ENCODE measurements at places on chromosomes 13 and 19.
A peak's percentile ranks its signal among the peaks of the same experiment; 100 is the strongest.

DNA sequence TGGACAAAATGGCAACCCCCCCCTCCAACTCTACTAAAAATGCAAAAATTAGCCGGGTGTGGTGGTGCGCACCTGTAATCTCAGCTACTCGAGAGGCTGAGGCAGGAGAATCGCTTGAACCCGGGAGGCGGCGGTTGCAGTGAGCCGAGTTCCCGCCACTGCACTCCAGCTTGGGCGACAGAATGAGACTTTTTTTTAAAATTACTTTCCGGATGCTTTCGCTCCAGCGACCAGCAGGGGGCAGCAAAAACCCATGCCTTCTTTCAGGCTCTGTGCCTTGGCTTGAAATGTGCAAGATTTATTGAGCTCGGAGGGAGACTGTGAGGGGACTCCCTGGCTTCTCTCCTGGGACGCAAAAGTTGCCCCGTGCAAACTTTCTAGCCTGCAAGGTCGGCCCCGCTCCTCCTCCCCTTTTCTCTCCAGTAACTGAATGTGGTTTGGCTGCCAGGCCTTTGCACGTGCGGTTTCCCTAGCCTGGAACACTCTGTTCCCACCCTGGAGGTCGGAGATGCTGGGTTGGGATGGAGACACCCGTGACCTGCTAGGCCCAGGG lies 61.4 kb upstream of the NFIC start:
- peak; percentile 61 for DNase-seq

DNA sequence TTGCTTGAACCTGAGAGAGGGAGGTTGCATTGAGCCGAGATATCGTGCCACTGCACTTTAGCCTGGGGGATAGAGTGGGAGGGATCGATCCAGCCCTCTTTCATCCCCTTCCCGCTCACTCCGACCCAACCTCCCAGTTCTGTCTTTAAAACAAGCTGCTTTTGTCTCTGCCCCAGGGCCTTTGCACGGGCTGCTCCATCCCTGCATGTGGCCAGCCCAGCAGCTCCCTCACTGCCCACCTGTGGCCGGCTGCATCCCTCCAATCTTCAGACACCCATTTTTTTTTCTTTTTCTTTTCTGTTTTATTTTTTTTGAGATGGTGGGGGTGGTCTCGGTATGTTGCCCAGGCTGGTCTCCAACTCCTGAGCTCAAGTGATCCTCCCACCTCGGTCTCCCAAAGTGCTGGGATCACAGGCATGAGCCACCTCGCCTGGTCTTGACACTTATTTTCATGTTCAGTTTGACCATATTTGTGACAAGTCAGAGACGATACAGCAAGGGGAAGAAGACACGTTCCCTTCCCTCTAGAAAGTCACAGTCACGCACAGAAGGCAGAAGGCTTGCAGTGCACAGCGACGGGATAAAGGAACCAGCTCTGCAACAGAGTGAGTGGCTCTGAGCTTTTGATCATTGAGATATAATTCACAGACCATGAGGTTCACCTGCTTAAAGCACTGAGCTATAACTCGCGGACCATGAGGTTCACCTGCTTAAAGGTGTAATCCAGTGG lies 31.8 kb downstream of the EFNA2 start:
- DNase-seq, result no peak

DNA sequence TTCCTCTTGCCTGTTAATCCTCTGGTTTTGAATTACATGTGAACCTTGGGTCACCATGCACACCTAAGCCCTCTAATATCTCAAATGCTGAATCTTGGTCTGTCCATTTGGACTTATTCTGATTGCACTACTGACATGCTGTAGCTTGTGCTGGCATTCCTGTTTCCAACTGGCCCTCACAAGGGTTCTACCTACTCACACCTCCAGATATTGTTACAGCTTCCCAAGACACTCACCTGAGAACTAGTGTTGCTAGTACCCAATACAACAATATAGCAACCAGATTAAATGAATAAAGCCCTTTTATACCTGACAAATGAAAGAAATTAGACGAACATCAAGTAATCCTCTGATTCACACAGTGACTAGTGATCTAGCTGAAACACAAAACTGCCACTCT lies 16.6 kb downstream of the TEX30 start:
- no peak for DNase-seq

DNA sequence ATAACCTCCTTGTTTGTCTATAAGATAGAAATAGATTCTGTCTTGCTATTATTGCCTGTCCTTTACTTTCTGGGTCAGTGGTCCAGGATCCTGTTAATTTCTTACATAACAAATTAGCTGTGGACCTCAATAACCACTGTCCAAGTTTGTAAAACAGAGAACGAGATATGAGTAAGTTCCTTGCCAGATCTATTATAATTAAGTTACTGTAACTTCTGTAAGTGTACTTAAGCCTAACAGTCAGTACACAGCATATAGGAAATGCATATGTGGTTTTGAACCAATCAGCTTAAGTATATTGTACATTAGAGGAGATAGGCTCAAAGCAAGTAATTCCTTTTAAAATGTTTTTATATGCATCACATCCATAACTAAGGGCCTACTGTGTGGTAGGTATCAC lies 34.9 kb downstream of the HTR2A start:
- no peak for DNase-seq

DNA sequence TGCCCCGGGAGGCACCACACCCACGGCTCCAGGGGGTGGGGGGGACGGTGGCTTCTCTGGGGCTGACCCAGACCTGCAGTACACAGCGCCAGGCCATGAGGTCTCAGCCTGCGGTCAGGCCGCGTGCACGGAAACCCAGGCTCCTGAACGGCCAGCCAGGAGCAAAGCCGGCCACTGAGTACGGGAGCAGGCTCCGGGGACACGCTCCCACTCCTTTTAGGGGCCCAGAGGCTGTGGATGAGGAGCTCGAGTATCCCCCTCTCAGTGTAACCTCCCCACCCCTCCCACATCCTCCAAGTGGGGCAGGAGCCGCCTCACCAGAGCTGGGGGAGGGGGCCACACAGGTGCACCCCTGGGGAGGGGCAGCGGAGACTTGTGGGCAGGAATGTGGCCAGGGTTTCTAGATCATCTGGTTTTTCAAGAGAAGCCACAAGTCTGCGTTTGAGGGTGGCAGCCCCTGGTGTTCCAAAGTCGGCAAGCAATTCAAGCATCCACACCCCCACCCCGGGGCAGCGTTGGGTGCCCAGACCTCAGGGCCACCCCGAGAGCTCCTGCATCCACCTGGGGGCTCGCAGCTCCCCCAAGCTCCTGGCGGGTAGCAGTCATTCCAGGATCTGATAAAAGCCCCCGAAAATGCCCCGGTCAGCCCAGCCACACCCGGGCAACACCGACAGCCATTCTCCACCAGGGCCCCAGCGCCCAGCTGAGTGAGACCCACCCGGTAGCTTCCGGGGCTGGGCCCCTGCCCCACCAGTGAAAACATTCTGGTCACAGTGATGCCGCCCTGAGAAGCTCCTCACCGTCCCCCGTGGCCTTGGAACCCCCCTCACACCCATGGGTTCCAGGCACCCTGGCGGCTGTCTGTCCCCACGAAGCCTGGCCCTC lies 6.1 kb downstream of the SBNO2 start:
- no peak for DNase-seq

DNA sequence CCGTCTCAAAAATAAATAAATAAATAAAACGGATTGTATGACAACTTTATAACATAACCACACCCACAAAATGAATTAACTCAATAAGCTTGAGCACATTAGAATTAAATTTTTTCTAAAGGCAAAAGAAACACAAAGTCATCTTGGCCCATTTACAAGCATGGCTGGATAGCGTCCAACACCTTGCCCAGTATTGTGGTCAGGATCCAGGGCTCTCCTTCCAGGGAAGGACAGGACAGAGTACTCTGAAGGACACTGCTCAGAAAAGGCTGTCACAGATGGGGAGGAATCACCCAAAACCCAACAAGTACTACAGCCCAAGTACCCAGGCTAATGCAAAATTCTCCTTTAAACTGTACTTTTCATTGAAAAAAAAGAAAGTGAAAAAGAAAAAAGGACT lies 27.1 kb downstream of the SUGP2 start:
- no peak for DNase-seq

- no peak for DNase-seq
Observed at GRCh38 chr19:1674293-1674679, 21.9 kb upstream of the TCF3 start.

DNA sequence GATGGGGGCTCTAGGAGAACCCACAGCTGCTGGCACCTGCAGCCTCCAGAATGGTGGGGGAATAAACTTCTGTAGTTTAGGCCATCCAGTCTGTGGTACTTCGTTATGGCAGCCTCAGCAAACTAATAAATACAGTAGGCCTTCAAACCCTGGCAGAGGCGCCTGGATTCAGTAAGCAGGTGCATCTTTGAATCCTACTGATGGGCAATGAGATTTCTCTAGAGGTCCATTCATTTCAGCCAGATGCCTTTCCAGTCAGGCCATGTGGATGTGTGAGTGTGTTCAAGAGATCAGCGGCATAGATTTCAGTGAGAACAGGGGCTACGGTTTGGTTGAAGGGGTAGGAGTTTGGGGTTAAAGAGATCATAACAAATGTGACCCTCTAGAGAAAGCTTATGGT lies 183.5 kb upstream of the RNF113B start:
- DNase-seq, result no peak

DNA sequence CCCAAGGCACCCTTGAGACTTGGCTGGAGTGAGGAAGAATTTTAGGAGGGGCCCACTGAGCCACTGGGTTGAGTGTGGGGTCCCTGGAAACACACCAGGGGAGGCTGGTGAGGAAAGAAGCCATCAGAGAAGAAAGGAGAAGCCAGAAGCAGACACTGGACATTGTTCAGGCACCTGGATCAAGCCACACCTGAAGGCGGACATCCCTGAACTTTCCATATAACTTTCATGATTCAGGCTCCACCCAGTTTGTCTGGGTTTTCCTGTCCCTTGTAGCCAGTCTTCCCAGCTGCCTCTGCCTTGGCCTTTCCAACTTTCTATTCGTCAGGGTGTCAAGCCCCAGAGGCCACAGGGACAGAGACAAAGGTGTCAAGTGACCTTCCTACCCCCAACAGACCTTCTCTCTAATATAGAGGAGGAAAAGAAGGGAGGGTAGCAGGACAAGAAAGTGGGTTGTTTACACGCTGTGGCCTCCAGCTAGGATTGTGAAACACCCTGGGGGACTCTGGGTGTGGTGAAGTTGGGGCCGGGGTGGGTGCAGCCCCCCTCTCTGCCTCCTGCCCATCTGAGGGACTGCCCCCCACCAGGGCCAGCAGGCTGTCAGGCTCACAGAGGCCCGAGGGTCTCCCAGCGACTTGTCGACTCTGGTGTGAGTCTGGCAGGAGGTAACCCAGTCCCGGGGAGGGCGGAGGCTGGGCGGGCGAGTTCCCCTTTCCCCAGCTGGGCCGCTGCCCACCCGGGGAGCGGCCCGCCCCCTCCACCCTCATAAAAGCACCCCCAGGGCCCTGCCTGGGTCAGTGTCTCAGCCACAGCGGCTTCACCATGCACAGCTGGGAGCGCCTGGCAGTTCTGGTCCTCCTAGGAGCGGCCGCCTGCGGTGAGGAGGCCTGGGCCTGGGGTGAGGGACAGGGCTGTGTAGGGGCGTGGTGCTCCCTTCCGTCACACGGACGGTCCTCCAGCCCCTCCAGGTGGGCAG lies at the start of gene CFD:
Gene CFD, plus strand, starts transcription at position 797 of the 976 bp plus-strand sequence. Its CDS starts 26 bp downstream, at position 823.
- no peak for DNase-seq

DNA sequence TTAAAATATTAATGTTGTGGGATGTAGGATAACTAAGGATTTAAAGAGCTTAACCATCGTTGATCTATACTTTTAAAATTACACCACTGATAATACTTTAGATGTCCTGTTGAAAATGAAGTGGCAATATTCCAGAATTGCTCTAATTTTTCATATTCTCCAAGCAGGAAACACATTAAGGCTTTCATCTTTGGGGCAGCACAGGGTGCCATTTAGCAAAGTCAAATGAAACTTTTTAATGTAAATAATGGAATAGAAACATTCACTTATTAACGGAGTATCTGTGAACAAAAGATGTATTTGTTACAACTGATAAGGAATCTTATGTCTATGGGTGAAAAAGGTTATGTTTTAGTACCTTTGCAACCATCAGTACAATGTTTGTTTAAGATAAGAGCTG lies 50.0 kb upstream of the MIR17HG start:
- no peak for DNase-seq

DNA sequence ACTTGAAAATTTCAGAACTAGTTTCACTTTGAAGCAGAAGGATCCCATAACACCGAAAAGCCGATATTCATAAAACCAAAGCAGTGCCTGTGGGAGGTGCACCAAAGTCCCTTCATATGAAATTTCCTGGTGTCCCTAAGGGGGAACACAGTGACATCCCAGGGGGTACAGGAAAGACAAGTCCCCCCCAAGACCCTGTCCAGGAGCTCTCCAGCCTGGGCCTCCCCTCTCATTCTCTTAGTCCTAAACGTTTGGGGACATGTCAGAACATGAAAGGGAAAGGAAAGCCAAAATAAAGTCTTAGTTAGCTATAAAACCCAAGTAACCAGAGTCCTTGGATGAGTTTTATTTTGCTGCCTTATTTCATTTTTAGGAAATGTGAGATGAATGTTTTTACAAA lies 56.6 kb downstream of the MRPL57 start:
- DNase-seq, result no peak

Measured in CD8-positive, alpha-beta memory T cell (primary cell).